ENCODE measurements at places on chromosomes 5 and 9. TPM values are rescaled to one million over a fixed set of nuclear protein-coding genes. Genes with fewer than 3 reads are reported as not detected.

Gene SPATA31A3
- not detected for total RNA-seq

Gene TAS2R1
- not detected for total RNA-seq

Gene NUP214
- total RNA-seq: 68.2 TPM

Gene NR3C1
- 75.3 TPM for total RNA-seq

Gene NME5
- 10.6 TPM for total RNA-seq

Gene SPAAR
- 1.8 TPM for total RNA-seq

Gene KCTD16
- total RNA-seq: not detected

Gene ACTBL2
- total RNA-seq: not detected

Gene APBA1
- 10.5 TPM for total RNA-seq

Gene GFI1B
- total RNA-seq: not detected

Gene SPINK13
- not detected for total RNA-seq

Gene IL5
- total RNA-seq: not detected

Gene HMMR
- 1.4 TPM for total RNA-seq

Gene CCL27
- not detected for total RNA-seq

Gene DELE1
- total RNA-seq: 38.8 TPM

GRCh38 chr5:77309140-77309539, 98.7 kb downstream of the PDE8B start:
- H3K27ac ChIP-seq: no peak overlapping the region
- no peaks in the 10 kb centered on the region for H3K36me3 ChIP-seq

GRCh38 chr5:171418982-171419687, at the start of gene FGF18:
FGF18 (plus strand) TSS chr5:171419647; CDS start chr5:171420200, 553 bp downstream.
- H3K4me1 ChIP-seq: no peaks in the 10 kb centered on the region
- H3K27ac ChIP-seq: no peak within 1 kb of the TSS
- ATAC-seq: peak; percentile 40
- peak within 1 kb of the TSS; percentile 2 for H3K4me3 ChIP-seq

- H3K27ac ChIP-seq: peak overlapping the region; percentile 75
- ATAC-seq: peak; percentile 48
- no peaks in the 10 kb centered on the region for H3K36me3 ChIP-seq
- peak overlapping the region; percentile 39 for H3K4me3 ChIP-seq
- H3K4me1 ChIP-seq: peaks cover 27% of the 10 kb centered on the region
- peaks cover 14% of the 10 kb centered on the region for H3K27me3 ChIP-seq
Measured at GRCh38 chr5:178589180-178590140, 733 bp downstream of the COL23A1 start.

DNA sequence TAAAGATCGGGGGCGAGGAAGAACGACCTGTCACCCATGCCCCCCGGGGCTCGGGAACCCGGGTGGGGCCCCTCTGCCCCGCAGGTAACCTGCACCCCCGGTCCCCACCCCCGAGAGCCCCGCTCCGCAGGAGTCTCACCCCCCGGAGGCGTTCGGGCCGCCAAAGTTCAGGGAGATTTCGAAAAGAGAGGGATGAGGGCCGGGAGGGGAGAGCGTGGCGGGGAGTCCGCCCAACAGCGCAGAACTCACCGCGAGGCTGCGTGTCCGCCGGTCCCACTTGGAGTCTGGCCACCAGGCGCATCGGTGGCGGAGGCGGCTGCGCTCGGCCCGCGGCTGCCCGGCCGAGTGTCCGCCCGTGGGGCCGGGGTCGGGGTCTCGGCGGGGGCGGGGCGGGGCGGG, at the start of gene PHF19:
Gene PHF19 (minus strand): TSS at position 347 of the 399 bp plus-strand sequence. CDS start 2,447 bp downstream, outside the sequence.
- no peaks in the 10 kb centered on the region for H3K27me3 ChIP-seq
- no peaks in the 10 kb centered on the region for H3K4me1 ChIP-seq
- peak within 1 kb of the TSS; percentile 98 for H3K27ac ChIP-seq
- peak within 1 kb of the TSS; percentile 80 for H3K4me3 ChIP-seq

GRCh38 chr5:152046361-152046760, 121.7 kb upstream of the GLRA1 start:
- no peaks in the 10 kb centered on the region for H3K4me1 ChIP-seq
- no peaks in the 10 kb centered on the region for H3K27me3 ChIP-seq
- H3K36me3 ChIP-seq: no peaks in the 10 kb centered on the region
- no peak overlapping the region for H3K27ac ChIP-seq
- no peak for ATAC-seq

- no peak for ATAC-seq
- no peak overlapping the region for H3K27ac ChIP-seq
- peaks cover 13% of the 10 kb centered on the region for H3K4me1 ChIP-seq
Measured at GRCh38 chr5:56306433-56307150, 73.5 kb upstream of the ANKRD55 start.

- no peaks in the 10 kb centered on the region for H3K36me3 ChIP-seq
- H3K27me3 ChIP-seq: no peaks in the 10 kb centered on the region
- no peak overlapping the region for H3K27ac ChIP-seq
- H3K4me3 ChIP-seq: no peak overlapping the region
Measured at GRCh38 chr5:105167092-105167491, 1604.5 kb upstream of the NUDT12 start.

- H3K36me3 ChIP-seq: no peaks in the 10 kb centered on the region
- H3K27ac ChIP-seq: peak overlapping the region; percentile 49
Measured at GRCh38 chr5:157611571-157612476, 36.2 kb upstream of the ADAM19 start.

DNA sequence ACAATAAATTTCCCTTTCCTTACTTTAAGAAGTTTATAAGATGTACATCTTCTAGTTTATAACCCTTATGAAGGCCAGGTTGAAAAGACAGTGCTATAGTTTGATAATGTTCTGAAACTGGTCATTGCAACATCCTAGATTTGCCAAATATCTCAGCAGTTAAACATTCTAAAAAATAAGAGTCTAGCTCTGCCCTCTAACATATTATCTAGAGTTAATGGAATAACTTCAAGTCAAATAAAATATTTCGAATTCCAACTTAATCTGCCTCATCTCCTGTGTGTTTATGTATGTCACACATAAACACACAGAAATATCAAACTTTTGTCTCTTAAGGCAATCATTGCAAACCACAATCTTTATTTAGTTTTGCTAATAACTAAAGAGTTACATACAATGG, 796.6 kb downstream of the TLE1 start:
- H3K27me3 ChIP-seq: no peaks in the 10 kb centered on the region
- no peak for ATAC-seq
- H3K36me3 ChIP-seq: no peaks in the 10 kb centered on the region

DNA sequence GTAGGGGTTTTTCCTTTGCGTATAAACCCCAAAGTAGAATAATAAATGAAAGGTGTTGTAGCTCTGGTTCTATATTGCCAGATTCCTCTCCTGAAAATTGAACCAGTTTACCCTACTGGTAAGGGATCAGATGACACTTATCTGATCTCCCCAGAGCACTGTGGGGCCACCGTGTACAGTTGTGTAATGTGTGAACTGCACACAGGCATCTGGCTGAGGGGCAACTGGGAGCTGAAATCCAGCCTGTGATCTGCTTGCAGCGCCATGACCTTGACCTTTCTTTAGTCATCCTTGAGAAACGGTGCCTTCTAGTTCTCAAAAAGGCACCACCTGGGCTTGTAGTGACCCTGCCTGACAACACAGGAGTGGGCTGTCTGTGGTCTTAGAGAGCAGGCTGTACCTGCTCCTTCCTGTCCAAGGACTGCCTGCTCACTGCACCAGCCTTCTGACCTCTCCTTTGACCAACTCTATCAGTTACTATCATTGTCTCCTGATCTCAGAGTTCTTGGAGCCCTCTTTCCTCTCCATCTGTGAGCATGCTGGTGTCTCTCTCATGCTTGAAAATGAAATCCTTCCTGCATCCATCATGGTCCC, 40.2 kb downstream of the PDE6A start:
- H3K4me1 ChIP-seq: no peaks in the 10 kb centered on the region
- peaks cover 4% of the 10 kb centered on the region for H3K27me3 ChIP-seq
- H3K27ac ChIP-seq: no peak overlapping the region
- no peaks in the 10 kb centered on the region for H3K36me3 ChIP-seq
- ATAC-seq: no peak

GRCh38 chr5:60372786-60373185, 327.2 kb downstream of the DEPDC1B start:
- no peak overlapping the region for H3K4me3 ChIP-seq
- no peak for ATAC-seq
- no peaks in the 10 kb centered on the region for H3K36me3 ChIP-seq
- H3K4me1 ChIP-seq: no peaks in the 10 kb centered on the region

GRCh38 chr9:88775037-88775471, 216.2 kb upstream of the S1PR3 start:
- peak overlapping the region; percentile 3 for H3K27ac ChIP-seq
- peak; percentile 92 for ATAC-seq
- no peaks in the 10 kb centered on the region for H3K27me3 ChIP-seq
- no peak overlapping the region for H3K4me3 ChIP-seq
- no peaks in the 10 kb centered on the region for H3K36me3 ChIP-seq

GRCh38 chr5:181261320-181262049, 542 bp upstream of the TRIM52 start:
- no peaks in the 10 kb centered on the region for H3K27me3 ChIP-seq
- no peaks in the 10 kb centered on the region for H3K4me1 ChIP-seq
- H3K36me3 ChIP-seq: no peaks in the 10 kb centered on the region
- peak overlapping the region; percentile 94 for H3K4me3 ChIP-seq
- peak overlapping the region; percentile 100 for H3K27ac ChIP-seq
- ATAC-seq: peak; percentile 74

DNA sequence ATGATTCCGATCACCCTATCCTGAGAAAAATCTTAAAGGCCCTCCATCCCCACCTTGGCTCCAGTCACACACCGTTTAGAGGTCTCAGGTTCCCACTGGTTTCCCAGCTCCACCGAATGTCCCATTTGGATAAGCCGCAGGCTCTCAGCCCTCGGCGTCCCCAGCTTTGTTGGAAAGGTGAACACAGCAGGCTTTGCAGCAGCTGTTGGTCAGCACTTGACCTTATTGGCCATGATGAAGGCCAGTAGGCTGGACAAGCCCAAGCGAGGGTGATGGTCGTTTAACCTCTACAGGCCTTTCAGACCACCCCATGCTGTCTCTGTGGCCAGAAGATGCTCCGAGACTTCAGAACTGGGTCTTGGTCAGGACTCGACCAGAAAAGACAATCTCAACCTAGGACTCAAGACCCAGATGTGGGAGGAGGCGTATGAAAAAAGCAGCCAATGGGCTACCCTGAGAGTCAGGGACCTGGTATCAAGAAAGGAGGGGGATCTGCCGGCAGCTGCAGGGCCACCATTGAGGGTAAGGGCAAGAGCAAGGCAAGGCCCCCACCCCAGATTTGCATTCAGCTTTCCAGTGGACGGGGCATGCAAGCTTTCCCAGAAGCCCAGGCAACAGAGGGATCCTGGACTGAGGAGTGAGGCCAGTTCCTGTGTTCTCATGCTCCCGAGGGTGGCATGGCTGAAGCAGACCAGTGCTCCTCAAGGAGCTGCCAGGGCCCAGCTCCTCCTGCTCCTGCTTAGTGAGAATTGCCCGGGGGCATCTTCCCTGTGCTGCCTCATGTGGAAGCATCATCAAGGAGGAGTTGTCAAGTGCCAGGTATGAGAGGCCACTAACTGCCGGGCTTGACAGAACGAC, 13.4 kb downstream of the UBE2QL1 start:
- no peaks in the 10 kb centered on the region for H3K4me1 ChIP-seq
- no peak for ATAC-seq
- H3K4me3 ChIP-seq: no peak overlapping the region
- H3K36me3 ChIP-seq: no peaks in the 10 kb centered on the region
- H3K27ac ChIP-seq: no peak overlapping the region

DNA sequence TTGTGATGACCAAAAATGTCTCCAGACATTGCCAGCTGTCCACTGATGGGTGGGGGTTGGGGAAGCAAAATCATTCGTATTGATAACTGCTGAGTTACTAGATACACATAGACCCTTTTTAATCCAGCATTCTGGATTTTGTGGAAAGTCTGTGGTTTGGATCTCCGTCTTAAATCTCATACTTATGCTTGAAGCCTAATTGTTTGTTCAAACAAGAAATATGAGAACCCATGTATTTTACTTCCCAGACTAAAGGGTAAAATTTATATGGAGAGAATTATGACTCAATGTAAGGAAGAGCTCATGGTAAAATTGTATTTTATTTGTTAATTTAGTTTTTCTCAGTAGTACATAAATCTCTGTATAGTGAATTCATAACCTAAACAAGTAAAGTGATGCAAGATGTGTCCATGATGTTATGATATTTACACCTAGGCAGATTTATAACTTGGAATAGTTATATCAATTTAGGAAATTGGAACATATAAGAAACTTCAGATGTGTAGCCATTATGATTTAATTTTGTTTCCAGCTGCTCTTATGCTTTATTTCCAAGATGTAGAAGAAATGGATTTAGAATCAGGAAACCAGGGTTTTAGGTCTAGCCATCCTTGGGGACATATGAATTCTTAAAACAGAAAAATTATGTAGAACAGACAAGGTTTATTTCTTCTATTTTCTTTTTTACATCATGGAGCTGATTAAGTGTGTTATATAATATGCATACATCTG, 4.5 kb upstream of the OGN start:
- no peak overlapping the region for H3K4me3 ChIP-seq
- no peaks in the 10 kb centered on the region for H3K4me1 ChIP-seq
- no peak for ATAC-seq
- no peaks in the 10 kb centered on the region for H3K36me3 ChIP-seq
- no peaks in the 10 kb centered on the region for H3K27me3 ChIP-seq

DNA sequence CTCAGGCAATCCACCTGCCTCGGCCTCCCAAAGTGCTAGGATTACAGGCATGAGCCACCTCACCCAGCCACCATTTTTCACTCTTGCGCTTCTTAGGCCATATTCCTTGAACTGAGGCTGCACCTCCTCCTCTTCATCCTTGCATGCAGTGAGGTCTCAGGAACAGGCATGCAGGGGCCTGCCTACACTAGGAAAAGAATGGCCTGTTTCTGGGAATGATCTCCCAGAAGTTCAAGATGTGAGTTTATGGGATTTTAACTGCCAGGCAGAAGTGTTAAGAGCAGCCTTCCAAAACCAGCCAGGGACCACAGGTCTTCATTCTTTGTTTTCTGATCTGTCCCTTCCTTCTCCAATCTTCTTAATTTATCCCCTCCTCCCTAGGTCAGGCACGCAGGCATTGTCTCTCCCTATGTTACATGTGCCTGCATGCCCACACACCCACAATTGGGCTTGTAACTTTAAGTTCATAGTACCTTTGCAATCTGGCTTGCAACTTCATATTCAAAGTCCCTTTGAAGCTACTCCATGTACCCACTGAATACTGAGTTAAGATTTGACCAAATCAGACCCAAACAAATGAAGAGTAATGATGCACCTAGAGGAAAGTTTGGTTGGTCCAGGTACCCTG, 10.5 kb upstream of the HSPA4 start:
- H3K36me3 ChIP-seq: no peaks in the 10 kb centered on the region
- H3K4me1 ChIP-seq: no peaks in the 10 kb centered on the region
- peaks cover 3% of the 10 kb centered on the region for H3K27me3 ChIP-seq
- ATAC-seq: no peak

DNA sequence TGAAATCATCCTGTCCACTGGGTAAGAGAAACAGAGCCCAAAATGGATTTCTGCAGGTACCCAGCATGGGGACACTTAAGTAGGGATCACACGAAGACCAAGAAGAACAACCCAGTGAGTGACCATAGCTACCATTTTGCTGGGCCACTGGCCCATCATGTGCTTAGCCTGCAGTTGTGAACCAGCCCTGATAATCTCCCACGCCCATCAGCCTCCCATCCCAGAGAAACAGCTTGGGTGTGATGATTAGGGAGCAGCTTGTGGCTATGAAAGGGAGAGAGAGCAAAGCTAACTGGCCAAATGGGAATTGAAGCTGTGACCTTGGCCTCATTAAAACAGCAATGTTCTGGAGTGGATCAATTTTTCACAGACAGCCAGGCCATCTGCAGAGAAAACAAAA, 138.5 kb downstream of the SLC24A2 start:
- no peaks in the 10 kb centered on the region for H3K4me1 ChIP-seq
- no peak for ATAC-seq
- H3K4me3 ChIP-seq: no peak overlapping the region
- no peaks in the 10 kb centered on the region for H3K36me3 ChIP-seq
- no peaks in the 10 kb centered on the region for H3K27me3 ChIP-seq
- no peak overlapping the region for H3K27ac ChIP-seq

Data from gastroesophageal sphincter (tissue), 4 donors.